Fibroblast of skin of right biceps (primary cell): ENCODE measurements at places on chromosomes 1 and 21.

- DNase-seq, result peak; percentile 85
These were observed 14.8 kb upstream of the PAQR6 start for GRCh38 chr1:156262461-156263287.

DNA sequence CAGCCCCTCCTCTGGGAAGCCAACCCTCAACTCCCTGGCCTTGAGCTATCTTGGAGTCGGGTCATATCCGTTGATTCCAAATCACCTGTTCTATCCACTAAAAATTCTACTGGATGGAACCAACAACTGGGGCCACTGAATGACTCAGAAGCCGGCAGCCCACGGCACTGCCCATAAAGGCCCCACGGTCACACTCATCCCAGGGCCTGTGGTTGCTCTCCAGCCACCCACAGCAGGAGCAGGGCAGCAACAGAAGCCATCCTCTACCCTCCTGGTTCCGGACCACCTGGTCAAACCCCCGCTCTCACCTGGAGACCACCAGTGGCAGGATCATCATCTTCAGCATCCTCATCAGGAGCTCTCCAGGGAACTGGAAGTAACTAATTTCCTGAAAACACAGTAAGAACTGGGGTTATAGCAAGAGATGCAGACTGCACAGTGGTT lies 8.4 kb downstream of the SLC1A7 start:
- no peak for DNase-seq

GRCh38 chr1:224739997-224740684 lies 124.0 kb downstream of the CNIH3 start:
- no peak for DNase-seq

DNA sequence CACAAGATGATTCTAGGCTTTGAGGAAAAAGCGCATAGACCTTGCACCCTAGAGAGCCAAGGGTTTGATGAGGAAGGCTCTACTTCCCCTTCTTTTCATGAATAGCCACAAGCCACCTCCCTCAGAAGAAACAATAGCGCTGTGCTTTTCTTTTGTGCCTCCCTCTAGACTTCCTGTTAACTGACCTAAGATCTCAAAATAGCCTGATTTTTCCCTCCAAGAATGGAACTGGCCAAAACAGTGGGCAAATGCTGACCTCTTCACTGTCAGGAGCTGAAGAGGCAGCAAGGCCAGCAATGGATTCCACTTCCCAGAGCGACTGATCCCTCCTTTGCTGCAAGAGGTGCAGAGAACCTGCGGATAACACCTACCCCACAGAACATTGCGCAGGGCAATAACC lies 362.8 kb downstream of the KCNH1 start:
- DNase-seq, result no peak

GRCh38 chr1:244173240-244173639 lies 122.2 kb downstream of the ZBTB18 start:
- no peak for DNase-seq

- peak; percentile 60 for DNase-seq
These were observed 3.0 kb downstream of the TRIM46 start for GRCh38 chr1:155176544-155177071.

GRCh38 chr1:234213658-234214128 lies 159.6 kb upstream of the COA6 start:
- DNase-seq, result no peak

GRCh38 chr1:100511773-100512172 lies 26.2 kb upstream of the GPR88 start:
- no peak for DNase-seq

GRCh38 chr1:70874063-70874462 lies 173.6 kb downstream of the PTGER3 start:
- DNase-seq, result no peak

DNA sequence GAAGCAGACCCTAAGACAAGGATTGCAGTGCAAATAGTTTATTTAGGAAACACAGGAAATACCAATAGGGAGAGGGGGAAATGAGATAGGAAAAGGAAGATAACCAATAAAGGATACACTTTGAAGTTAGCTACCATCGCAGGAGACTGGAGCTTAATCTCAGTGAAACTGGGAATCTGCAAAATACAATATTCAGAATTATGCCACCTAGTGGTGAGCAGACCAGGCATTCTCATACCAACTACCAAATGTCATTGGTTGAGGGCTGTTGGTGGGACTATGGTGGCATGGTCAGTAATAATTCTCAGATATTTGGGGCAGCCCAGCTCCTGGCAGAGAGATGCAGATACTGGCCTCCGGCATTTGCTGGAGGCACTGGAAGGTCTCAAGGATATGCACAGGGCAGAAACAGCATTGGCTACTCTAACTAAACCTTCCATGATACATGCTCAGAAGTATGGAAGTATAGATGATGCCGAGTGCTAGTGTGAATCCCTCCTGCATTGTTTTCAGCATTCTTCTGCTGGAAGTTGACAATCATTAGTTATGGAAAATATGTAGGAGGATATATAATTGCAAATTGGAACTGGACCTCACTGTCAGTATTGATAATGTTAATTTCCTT lies 11.8 kb upstream of the ZFP69B start:
- DNase-seq, result no peak

GRCh38 chr21:26469789-26470188 lies 103.3 kb downstream of the CYYR1 start:
- DNase-seq, result peak; percentile 89

DNA sequence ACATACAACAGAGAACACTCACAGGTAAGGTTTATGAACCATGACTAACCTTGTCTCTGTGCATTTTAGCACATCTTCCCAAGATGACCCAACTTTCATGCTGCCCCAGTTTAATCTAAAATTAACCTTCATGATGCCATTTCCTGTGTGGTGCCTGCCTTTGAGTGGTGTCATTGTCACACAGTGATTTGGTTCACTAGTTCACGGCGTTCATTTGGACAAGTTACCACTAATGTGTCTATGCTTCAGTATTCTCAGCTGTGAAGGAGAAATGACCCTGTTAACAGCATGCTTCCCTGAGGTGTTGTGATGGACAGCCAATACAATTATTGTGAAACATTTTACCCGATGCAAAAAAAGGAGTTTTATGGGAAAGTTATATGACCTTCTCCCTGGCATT lies 693.1 kb downstream of the RWDD3 start:
- no peak for DNase-seq

DNA sequence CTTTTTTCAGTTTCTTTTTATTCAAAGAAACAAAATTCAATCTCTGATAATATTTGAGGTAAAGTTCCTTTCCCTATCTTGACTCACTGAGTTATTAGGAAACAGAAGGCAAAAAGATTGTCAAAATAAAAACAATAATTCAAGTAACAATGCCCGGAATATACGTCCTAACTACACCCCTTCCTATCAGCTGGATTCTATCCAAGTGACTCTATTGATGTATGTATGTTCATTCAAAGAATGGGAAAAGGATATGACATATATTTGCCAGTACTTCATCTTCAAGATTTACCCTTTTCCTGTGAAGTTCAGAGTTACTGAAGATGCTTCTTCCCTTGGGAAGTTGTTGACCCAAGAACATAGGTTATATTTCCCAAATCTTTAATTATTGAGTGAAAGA lies 13.7 kb downstream of the SPRTN start:
- no peak for DNase-seq

GRCh38 chr21:17650292-17650691 lies 37.6 kb upstream of the BTG3 start:
- no peak for DNase-seq

GRCh38 chr1:39524591-39525365 lies 33.3 kb downstream of the BMP8A start:
- no peak for DNase-seq

GRCh38 chr1:16005597-16005996 lies 1.6 kb downstream of the SRARP start:
- no peak for DNase-seq

DNA sequence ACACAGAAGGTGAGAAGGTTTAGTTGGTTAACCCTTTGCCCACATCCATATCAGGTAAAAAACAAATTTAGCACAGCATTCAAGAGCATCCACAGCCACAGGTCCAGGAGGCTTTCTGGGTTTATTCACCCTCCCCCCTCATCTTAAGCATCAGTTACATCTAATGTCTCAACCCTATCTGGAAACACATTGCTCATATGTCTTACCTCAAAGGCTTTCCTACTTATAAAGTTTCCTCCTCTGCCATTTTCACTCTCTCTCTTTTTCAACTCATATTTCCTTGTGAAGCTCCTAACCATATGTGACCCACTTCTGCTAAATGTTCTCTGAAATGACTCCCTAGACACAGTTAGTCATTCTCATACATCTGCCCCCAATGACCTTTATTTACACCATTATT lies 47.9 kb upstream of the RUNX1 start:
- DNase-seq, result no peak

DNA sequence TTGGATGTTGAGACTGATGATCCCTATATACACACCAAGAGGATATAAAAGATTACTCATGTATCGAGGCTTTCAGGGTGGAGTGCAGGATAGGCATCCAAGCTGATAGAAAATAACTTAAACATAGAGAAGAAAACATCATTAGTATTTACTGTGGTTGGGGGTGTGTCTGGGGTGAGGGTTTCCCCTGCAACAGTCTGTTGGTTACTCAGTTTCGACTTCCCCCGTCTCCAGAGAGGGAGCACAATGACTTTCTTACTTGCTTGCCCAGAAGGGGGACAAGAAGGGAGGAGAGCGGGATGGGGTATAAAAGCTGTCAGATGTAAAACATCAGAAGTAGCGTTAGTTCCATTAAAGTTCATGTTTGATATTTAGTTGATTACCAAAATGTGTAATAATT lies 717.4 kb upstream of the ZP4 start:
- no peak for DNase-seq

DNA sequence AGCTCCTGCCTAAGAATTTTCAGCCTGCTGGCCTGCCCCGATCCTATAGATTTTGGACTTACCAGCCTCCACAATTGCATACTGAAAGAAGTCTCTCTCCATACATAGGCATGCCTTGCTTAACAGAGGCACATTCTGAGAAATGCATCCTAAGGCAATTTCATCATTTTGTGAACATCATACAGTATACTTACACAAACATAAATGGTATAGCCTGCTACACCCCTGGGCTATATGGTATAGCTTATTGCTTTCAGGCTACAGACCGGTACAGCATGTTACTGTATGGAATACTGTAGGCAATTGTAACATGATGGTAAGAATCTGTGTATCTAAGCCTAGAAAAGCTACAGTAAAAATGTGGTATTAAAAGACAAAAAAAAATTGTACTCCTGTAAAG lies 174.7 kb downstream of the NRIP1 start:
- no peak for DNase-seq

DNA sequence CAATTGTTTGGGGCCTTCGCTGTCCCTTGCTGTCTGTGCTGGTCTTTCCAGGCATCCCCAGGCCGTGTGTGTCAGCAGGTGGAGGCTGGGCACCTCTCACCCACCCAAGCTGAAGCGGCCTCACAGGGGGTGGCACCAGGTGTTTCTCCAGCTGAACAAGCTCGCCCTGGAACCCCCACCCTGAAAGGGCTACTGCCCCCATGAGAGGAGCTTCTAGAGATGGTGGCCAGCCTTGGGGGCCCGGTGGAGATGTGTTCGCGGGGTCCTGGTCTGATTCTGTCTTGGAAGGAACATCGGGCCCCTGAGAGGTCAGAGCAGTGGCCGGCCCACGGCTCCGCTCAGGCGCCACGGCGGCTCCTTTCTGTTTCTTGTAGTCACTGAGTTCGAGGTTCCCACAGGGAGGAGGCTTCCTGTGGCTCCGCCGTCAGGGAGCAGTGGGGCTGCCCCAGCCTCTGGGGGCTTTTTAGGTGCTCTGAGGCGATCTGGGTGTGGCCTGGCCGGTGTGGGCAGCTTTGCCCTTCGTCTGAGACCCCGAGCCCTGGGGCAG lies 46.9 kb downstream of the SKI start:
- DNase-seq, result no peak

GRCh38 chr1:40884055-40884795 lies 22.1 kb upstream of the CITED4 start:
- no peak for DNase-seq

DNA sequence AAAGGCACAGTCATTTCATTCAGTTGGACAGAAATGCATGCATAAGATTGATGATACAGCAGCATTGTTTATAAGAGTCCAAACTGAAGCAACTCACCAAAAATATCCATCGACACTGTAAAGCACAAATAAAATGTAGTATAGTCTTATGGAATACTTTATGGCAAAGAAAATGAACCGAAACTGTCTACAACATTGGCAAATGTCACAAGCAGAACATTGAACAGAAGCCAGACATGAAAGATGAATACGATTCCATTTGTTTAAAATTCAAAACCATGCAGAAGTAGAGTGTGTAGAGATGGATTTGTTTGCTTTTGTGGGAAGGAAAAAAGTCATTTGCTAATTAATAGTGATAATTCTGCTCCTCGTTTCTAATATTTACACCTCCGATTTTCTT lies 7.5 kb upstream of the LEFTY1 start:
- no peak for DNase-seq
